ENCODE measurements at places on chromosomes 13 and 19.

GRCh38 chr13:111946214-111946613 lies 120.7 kb upstream of the SOX1 start:
- no peaks in the 10 kb centered on the region for H3K36me3 ChIP-seq
- H3K27me3 ChIP-seq: peaks cover 31% of the 10 kb centered on the region
- DNase-seq: no peak

DNA sequence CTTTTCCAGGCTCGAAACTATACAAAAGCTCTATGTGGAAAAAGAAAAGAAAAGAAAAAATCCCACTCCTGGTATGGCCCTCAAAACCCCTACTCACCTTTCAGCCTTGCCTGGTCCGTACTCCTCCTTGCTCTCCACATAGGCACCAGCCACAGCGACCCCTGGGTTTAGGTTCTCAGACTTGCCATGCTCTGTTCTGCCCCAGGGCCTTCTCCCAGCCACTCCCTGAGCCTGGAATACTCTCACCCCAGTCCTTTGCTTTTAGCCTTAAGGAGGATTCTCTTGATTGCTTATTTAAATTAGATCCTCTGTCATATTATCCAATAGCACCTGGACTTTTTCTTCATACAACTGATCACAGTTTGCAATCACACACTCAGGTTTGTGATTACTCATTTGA lies 522.5 kb downstream of the DIAPH3 start:
- DNase-seq: no peak
- H3K36me3 ChIP-seq: no peaks in the 10 kb centered on the region
- H3K4me3 ChIP-seq: no peak overlapping the region
- no peak overlapping the region for H3K27ac ChIP-seq
- no peaks in the 10 kb centered on the region for H3K4me1 ChIP-seq

GRCh38 chr13:48304143-48304876 lies 759 bp downstream of the RB1 start:
- peak overlapping the region; percentile 99 for H3K4me3 ChIP-seq
- H3K36me3 ChIP-seq: peaks cover 18% of the 10 kb centered on the region
- DNase-seq: peak; percentile 57
- peaks cover 30% of the 10 kb centered on the region for H3K4me1 ChIP-seq
- peak overlapping the region; percentile 97 for H3K27ac ChIP-seq
- H3K27me3 ChIP-seq: no peaks in the 10 kb centered on the region

GRCh38 chr13:79056706-79057105 lies 349.3 kb downstream of the RBM26 start:
- H3K4me3 ChIP-seq: no peak overlapping the region
- H3K4me1 ChIP-seq: no peaks in the 10 kb centered on the region
- no peaks in the 10 kb centered on the region for H3K36me3 ChIP-seq
- no peak for DNase-seq

DNA sequence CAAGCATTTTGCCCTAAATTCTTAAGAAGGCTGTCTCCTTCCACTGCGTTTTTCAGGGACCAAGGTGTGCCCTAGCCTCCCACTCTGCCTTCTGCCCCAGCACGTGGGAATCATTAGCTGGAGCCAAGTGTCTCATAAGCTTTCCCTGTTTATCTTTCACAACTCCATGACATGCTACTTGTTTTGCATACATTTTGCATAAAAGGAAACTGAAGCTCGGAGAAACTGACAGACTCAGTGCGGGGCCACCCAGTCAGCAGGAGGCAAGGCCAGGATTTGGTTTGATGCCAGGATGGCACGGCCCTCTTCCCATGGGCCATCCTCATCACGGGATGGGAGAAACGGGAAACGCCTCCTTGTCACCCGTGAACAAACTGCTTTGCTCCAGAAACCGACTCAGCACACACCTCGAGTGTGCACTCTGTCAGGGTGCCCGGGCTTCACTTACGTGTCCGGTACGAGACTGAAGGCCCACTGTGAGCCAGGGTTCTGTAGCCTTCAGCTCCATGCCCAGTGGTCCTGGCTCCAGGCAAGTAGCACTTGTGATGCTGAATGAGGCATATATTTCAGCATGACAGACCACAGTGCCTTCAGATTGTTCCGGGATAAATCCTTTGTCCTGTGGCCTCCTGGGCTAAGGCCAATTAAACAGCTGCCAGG lies 9.6 kb downstream of the CEBPA start:
- peaks cover 45% of the 10 kb centered on the region for H3K27me3 ChIP-seq
- peaks cover 14% of the 10 kb centered on the region for H3K36me3 ChIP-seq
- no peak overlapping the region for H3K27ac ChIP-seq
- DNase-seq: peak; percentile 24

DNA sequence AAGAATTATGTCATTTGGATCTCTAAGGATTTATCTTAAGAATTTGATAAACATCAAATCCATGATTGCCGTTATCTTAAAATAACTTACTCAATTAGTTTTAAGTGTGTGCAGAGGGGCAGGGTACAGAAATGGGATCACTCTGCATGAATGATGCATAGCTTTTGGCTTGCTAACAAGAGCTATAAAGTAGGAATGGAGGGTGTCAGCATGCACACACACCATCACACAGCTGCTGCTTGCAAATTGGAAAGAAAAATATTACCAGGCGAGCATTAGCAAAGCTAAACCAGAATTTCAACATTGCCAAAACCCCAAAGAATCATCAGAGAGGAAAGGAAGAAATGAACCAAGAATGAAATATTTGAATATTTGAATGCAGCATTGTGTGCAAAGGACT lies 580.6 kb downstream of the LMO7 start:
- H3K4me3 ChIP-seq: no peak overlapping the region
- H3K4me1 ChIP-seq: no peaks in the 10 kb centered on the region
- no peaks in the 10 kb centered on the region for H3K27me3 ChIP-seq
- no peaks in the 10 kb centered on the region for H3K36me3 ChIP-seq

- no peak overlapping the region for H3K27ac ChIP-seq
- peaks cover 24% of the 10 kb centered on the region for H3K27me3 ChIP-seq
- peaks cover 13% of the 10 kb centered on the region for H3K4me1 ChIP-seq
- H3K4me3 ChIP-seq: no peak overlapping the region
- DNase-seq: no peak
- no peaks in the 10 kb centered on the region for H3K36me3 ChIP-seq
These were observed 6.1 kb upstream of the LILRA5 start for GRCh38 chr19:54319049-54319448.

DNA sequence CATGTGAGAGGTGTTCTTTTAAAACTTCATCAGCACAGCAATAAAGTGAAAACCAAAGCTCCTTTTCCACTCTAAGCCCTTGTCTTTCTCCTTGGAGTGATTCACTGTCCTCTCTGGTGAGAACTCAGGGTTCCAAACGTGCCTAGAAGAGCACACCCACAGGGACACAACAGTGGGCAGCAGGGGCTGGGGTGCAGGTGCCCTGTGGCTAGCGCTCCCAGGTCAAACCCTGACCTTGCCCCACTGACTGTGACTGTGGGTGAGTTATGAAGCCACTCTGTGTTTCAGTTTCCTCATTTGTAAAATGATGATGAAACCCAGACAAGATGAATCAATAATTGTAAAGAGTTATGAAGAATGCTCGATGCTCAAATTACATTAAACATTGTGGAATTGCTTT lies 37.6 kb upstream of the IGFL1 start:
- H3K4me3 ChIP-seq: no peak overlapping the region
- H3K36me3 ChIP-seq: no peaks in the 10 kb centered on the region
- H3K27ac ChIP-seq: no peak overlapping the region
- peaks cover 61% of the 10 kb centered on the region for H3K27me3 ChIP-seq

GRCh38 chr19:35216833-35217648 lies 11.5 kb downstream of the FAM187B start:
- H3K4me3 ChIP-seq: no peak overlapping the region
- DNase-seq: peak; percentile 55
- H3K4me1 ChIP-seq: peaks cover 68% of the 10 kb centered on the region
- no peaks in the 10 kb centered on the region for H3K36me3 ChIP-seq
- H3K27ac ChIP-seq: peak overlapping the region; percentile 100

DNA sequence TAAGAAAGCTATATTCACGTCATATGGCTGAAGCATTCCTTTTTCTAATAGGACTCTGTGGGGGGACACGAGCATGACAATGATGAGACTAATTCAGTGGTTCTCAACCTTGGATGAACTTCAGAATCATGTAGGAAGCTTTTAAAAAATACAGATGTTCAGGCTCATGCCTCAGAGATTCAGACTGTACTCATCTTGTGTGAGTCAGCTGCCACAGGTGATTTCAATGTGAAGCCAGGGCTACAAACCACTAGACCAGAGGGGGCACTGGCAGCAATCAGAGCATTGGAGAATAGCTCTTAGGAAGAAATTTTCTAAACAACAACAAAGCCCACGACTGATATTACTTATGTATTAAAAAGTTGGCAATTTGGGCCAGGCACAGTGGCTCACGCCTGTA lies 91.7 kb downstream of the SERP2 start:
- no peak overlapping the region for H3K27ac ChIP-seq
- H3K36me3 ChIP-seq: no peaks in the 10 kb centered on the region
- no peaks in the 10 kb centered on the region for H3K4me1 ChIP-seq
- no peak for DNase-seq
- H3K4me3 ChIP-seq: no peak overlapping the region

GRCh38 chr13:113457510-113457909 lies 4.2 kb upstream of the ADPRHL1 start:
- H3K27me3 ChIP-seq: no peaks in the 10 kb centered on the region
- no peaks in the 10 kb centered on the region for H3K4me1 ChIP-seq
- H3K36me3 ChIP-seq: no peaks in the 10 kb centered on the region
- no peak overlapping the region for H3K27ac ChIP-seq

- peaks cover 16% of the 10 kb centered on the region for H3K4me1 ChIP-seq
- peak; percentile 8 for DNase-seq
- peaks cover 34% of the 10 kb centered on the region for H3K36me3 ChIP-seq
- H3K27me3 ChIP-seq: no peaks in the 10 kb centered on the region
- H3K27ac ChIP-seq: peak overlapping the region; percentile 87
- peak overlapping the region; percentile 93 for H3K4me3 ChIP-seq
These were observed 964 bp downstream of the KHSRP start for GRCh38 chr19:6423499-6424194.

GRCh38 chr13:50225193-50226155 lies 210.2 kb downstream of the KCNRG start:
- no peak for DNase-seq
- no peaks in the 10 kb centered on the region for H3K27me3 ChIP-seq
- H3K4me1 ChIP-seq: no peaks in the 10 kb centered on the region
- H3K36me3 ChIP-seq: no peaks in the 10 kb centered on the region

DNA sequence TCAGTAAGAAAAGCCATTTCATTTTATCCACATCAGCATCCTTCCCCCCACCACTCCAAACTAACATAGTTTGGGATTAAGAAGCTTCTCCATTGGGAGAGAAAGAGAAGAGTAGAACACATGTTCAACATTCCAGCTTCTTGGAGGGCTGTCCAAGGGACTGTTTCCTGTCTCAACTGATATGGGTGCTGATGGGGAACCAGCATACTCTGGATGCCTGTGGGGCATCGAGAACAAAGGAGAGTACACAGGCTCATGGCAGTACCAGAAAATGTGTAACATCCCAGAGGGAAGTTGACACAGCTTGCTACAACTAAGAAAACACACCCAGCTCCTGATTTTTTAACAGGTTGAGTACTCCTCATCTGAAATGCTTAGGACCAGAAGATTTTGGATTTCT lies 24.7 kb downstream of the SUCLA2 start:
- H3K4me3 ChIP-seq: no peak overlapping the region
- H3K4me1 ChIP-seq: no peaks in the 10 kb centered on the region
- peaks cover 75% of the 10 kb centered on the region for H3K36me3 ChIP-seq
- H3K27me3 ChIP-seq: no peaks in the 10 kb centered on the region
- no peak for DNase-seq

- no peak for DNase-seq
These were observed 54.7 kb downstream of the ZNF536 start for GRCh38 chr19:30426864-30427263.

GRCh38 chr19:670609-671075 lies 5.5 kb upstream of the FSTL3 start:
- peaks cover 29% of the 10 kb centered on the region for H3K27me3 ChIP-seq
- H3K27ac ChIP-seq: no peak overlapping the region
- no peak for DNase-seq

GRCh38 chr19:35729763-35730162 lies 12.0 kb downstream of the KMT2B start:
- peaks cover 13% of the 10 kb centered on the region for H3K4me1 ChIP-seq
- H3K27me3 ChIP-seq: no peaks in the 10 kb centered on the region
- no peaks in the 10 kb centered on the region for H3K36me3 ChIP-seq
- no peak for DNase-seq
- no peak overlapping the region for H3K4me3 ChIP-seq

DNA sequence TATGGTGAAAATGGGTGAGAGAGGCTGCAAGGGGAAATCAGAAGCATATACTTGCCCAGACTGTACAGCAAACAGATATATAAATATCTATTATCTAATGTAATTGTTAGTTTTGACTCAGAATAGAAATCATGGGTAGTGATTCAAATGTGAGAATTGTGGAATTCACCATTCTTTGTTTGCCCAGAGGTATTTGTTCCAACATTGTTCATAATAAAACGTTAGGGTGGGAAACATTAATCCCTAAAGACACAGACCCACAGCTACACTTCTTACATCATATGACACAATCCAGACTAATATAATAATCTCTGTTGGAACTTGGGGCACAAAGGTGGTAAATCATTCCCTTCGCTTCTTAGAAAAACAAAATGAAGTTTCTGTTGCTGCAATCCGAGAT lies 646.5 kb upstream of the SLITRK6 start:
- no peaks in the 10 kb centered on the region for H3K4me1 ChIP-seq
- no peaks in the 10 kb centered on the region for H3K27me3 ChIP-seq
- no peak overlapping the region for H3K27ac ChIP-seq
- no peak for DNase-seq
- H3K4me3 ChIP-seq: no peak overlapping the region
- no peaks in the 10 kb centered on the region for H3K36me3 ChIP-seq

- H3K4me3 ChIP-seq: no peak overlapping the region
- peaks cover 63% of the 10 kb centered on the region for H3K27me3 ChIP-seq
- no peaks in the 10 kb centered on the region for H3K4me1 ChIP-seq
- no peak for DNase-seq
- H3K27ac ChIP-seq: no peak overlapping the region
These were observed 91.7 kb downstream of the ATP8A2 start for GRCh38 chr13:25463496-25463895.

DNA sequence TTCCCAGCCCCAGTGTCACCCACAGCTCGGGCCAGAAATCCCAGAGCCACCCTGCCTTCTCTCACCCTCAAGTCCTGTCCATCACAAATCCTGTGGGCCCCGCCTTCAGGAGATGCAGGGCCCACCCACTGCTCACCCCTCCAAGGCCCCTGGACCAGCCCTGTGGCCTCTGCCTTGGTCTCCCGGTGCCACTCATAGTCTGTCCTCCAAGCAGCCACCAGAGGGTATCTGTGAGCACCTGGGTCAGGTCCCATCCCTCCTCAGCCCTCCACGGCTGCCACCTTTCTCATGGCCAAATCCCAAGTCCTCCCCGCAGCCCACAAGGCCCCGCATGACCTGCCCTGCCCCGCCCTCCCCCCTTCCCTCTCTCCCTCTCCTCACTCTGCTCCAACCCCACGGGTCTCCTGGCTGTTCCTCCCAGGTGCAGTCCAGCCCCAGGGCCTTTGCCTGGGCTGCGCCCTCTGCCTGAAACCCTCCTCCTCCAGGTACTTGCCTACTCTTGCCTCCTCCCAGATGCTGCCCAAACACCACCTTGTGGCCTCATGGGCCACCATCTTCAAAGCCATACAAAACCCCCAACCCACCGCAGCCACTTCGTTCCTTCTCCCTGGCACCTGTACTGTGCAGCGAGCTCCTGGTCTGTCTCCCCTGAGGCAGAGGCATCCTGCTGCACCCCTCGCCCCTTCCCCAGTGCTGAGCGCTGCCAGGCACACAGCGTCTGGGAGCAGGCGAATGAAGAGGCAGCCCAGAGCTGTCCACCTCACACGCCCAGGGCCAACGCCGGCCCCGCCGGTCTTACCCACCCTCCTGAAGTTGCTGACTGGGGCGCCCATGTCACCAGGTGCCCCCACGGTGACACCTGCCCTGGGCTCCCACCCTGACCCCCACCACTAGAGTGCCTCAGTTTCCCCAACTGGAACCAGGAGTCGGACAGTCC lies 13.2 kb upstream of the UQCR11 start:
- peaks cover 14% of the 10 kb centered on the region for H3K4me1 ChIP-seq
- H3K4me3 ChIP-seq: no peak overlapping the region
- no peaks in the 10 kb centered on the region for H3K27me3 ChIP-seq
- peaks cover 44% of the 10 kb centered on the region for H3K36me3 ChIP-seq
- no peak overlapping the region for H3K27ac ChIP-seq
- DNase-seq: peak; percentile 21
